ENCODE measurements at places on chromosomes 2 and 18.
A peak's percentile ranks its signal among the peaks of the same experiment; 100 is the strongest.

GRCh38 chr18:55777666-55778304, 189.8 kb upstream of the TCF4 start:
- DNase-seq: no peak

DNA sequence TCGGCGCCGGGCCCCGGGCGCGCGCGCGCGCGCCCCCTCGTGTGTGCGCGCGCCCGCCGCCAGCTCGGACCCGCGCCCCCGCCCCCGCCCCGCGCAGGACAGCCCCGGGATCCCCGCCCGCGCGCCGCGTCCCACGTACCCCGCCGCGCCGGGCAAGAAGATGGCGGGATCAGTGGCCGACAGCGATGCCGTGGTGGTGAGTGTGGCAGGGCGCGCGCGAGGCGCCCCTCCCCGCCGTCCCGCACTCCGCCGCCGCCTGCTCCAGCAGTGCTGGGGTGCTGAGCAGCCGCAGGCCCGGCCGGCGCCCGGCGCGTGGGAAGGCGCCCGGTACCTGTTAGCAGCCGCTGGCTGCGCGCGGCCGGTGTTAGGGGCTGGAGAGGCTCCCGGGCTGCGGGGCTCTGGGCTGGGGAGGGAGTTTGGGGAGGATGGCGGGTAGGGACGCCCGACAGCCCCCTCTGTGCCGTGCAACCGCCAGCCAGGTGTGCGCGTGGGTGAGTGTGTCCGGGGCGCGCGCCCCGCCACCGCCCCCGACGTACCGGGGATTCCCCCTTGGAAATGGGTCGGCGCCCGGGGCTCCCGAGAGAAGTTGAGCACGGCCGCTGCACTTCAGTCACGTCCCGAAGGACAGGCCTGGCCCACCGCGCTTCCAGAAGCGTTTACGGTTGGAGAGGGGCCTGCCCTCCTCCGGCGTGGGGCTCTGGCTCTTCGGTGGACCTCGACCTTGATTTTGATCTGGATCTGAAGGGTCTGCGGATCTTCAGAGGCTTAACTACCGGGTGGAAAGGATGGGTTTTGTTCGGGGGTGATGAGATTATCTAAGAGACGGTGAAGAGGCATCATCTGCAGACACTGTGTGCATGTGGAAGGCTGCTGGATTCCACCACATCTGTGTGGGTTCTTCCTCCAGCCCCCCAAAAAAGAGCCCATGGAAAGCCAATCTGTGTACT, 697 bp downstream of the LGALSL start:
- DNase-seq: peak; percentile 96

GRCh38 chr2:119023534-119023933, 81.5 kb downstream of the MARCO start:
- no peak for DNase-seq

GRCh38 chr2:12407160-12407559, 309.6 kb upstream of the TRIB2 start:
- DNase-seq: no peak

- no peak for DNase-seq
Observed at GRCh38 chr18:68056936-68057335, 540.4 kb upstream of the DSEL start.

GRCh38 chr2:3199627-3200345, 177.8 kb downstream of the EIPR1 start:
- no peak for DNase-seq

DNA sequence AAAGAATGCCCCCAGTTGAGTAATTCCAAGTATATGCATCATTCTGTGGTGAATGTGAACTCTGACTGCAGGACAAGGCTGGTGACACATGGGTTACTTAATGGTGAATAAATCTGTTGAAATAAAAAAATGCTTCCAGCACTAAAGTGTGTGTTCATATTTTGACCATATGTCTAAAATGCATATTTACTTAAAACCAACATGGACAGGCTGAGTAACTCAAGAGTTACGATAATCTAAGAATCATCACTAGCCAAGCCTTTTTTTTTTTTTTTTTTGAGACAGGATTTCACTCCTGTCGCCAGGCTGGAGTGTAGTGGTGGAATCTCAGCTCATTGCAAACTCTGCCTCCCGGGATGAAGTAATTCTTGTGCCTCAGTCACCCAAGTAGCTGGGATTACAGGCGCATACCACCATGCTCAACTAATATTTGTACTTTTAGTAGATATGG, 47.1 kb upstream of the CCBE1 start:
- DNase-seq: no peak

DNA sequence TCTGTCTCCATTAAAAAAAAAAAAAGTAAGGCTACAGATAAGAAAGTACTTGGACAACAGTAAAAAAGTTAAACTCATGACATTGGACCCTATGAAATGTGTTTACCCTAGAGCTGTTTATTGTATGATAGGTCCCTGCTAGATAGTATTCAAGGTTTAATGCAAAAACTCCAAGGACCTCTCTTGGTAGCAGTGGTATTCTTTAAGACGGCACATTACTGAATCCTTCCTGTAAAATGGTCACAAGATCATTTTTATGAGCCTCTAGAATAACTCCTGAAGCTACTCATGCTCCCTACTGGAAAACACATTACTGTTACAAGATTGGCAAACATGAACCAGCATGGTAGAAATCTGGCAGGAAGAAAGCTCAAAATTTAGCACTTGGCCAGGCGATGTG, 38.8 kb downstream of the GALM start:
- DNase-seq: no peak

GRCh38 chr2:225270861-225271260, 128.6 kb upstream of the NYAP2 start:
- DNase-seq: peak; percentile 19

GRCh38 chr2:227423656-227424499, 36.1 kb upstream of the SCYGR1 start:
- DNase-seq: no peak

- DNase-seq: no peak
Observed at GRCh38 chr2:46943881-46944798, 28.5 kb upstream of the MCFD2 start.

DNA sequence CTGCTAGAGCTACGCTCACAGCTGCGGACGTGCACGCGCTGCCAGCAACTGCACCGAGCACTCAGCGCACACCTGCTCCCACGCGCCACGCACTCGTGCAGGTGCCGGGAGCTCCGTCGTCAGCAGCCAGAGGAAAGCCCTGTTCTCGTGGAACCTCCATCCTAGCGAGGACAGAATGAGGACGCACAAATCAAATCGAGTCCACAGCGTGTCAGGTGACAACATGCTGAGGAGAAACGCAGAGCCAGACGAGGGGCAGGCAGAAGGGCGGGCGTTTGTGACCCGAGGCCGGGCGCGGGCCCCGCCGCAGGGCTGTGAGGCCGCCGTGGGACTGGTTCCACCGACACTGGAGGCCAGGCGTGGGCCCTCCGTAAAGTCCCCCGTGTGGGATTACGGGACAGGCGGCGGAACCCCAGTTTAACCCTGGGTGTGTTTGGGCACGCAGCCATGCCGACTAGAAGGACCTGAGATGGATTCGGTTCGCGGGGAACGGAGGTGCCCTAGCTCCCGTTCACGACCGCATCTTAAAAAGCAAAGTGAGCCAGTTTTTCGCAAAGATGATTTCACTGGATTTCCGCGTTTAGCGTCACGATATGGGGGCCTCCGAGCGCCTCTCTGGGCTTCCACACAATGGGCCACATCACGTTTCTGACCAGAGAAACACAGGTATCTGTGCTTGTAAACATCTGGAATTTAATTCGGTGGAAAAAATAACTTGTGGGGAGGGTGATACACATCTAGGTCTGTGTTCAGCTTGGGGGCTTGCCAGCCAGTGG, 26.9 kb upstream of the ALKAL2 start:
- DNase-seq: no peak

- no peak for DNase-seq
Observed at GRCh38 chr2:145344076-145344724, 824.3 kb upstream of the ZEB2 start.

- peak; percentile 39 for DNase-seq
Observed at GRCh38 chr2:158984604-158985135, 16.2 kb downstream of the TANC1 start.

DNA sequence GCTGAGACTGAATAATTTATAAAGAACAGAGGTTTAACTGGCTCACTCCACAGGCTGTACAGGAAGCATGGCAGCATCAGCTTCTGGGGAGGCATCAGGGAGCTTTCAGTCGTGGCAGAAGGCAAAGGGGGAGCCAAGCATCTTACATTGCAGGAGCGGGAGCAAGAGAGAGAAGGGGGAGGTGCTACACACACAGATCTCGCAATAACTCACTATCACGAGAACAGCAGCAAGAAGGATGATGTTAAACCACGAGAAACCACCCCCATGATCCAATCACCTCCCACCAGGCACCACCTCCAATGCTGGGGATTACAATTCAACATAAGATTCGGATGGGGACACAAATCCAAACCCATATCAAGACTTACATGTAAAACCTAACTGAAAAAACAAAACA, 17.8 kb upstream of the MATN3 start:
- no peak for DNase-seq

DNA sequence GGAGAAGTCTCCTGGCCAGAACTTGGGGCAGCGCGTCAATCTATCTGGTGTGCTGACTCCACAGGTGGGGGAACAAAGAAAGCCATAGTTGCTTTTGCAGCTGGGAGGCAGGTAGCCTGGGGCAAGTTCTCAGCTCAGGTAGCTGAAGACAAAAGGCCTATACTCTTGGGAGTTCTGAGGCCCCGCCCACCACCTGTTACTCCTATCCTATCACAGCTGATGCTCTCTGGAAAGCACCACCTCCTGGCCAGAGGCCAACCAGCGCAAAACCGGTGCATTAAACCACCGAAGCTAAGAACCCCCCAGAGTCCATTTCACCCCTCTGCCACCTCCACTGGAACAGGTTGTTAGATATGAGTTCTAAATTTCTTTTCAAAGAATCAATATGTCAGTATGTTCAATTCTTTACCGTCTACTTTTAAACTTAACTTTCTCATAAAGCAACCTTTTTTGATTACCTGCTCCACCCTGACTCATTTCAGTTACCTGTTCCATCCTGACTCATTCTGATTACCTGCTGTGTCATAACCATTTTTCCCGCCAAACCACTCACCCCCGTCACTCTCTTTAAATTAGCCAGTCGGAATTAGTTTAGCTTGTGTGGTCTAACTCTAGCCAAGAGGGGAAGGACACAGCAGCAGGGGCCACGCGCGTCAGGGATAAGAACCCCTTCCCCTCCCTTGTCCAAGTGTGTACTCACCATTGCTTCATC, 43.4 kb downstream of the UPP2 start:
- no peak for DNase-seq

GRCh38 chr2:190500054-190500502, 34.4 kb downstream of the NEMP2 start:
- no peak for DNase-seq

- DNase-seq: no peak
Observed at GRCh38 chr2:102630458-102630857, 11.1 kb downstream of the SLC9A2 start.

GRCh38 chr2:225293638-225294037, 105.9 kb upstream of the NYAP2 start:
- DNase-seq: no peak

GRCh38 chr2:48312126-48312525, 217.8 kb upstream of the STON1 start:
- DNase-seq: no peak

DNA sequence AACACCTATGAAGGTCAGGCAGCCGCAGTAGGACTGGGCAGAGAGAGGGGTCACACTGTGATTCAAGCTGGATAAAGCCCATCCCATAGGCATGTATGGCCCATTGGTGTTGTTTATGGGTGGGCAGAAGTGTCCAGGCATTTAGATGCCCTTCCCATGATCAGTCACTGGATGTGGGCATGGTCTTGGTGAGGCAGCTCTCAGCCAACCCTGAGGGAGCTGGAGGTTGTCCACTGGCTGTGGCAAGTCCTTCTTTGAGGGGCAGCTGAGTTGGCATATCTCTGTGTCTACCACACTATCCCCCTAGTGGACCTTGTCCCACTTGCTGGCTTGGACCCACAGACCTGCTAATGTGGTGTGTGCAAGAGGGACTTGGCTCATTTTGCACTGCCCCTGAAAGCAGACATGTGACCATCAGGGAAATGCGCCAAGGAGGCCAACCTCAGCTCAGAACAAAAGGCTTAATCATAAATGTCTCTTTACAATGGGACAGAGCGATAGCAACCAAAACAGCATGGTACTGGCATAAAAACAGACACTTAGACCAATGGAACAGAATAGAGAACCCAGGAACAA, 82.0 kb downstream of the TMEM17 start:
- DNase-seq: no peak

- no peak for DNase-seq
Observed at GRCh38 chr2:15510552-15510951, 50.6 kb downstream of the NBAS start.

DNA sequence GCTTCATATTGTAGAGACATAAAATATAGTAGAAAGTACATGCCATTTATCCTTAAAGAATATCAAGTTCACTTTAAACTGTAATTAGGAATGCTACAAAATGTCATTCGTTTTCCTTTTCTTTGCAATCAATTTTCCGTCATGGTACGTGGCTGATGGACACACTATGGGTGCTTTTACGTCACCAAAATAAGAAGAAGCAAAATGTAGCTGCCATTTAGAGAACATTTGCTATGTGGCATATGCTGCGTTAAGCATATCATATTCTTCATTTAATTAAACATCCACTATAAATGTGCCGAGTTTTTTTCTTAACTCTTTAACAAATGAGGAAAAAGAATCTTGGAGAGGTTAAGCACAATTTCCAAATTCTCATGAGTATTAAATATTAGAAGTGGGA, 1358.5 kb upstream of the NXPH2 start:
- DNase-seq: no peak

GRCh38 chr2:182193291-182193690, 207.6 kb downstream of the PPP1R1C start:
- DNase-seq: no peak

- DNase-seq: no peak
Observed at GRCh38 chr2:102073168-102073724, 69.3 kb upstream of the IL1R1 start.

GRCh38 chr18:12027046-12027445, 45.7 kb downstream of the IMPA2 start:
- no peak for DNase-seq

DNA sequence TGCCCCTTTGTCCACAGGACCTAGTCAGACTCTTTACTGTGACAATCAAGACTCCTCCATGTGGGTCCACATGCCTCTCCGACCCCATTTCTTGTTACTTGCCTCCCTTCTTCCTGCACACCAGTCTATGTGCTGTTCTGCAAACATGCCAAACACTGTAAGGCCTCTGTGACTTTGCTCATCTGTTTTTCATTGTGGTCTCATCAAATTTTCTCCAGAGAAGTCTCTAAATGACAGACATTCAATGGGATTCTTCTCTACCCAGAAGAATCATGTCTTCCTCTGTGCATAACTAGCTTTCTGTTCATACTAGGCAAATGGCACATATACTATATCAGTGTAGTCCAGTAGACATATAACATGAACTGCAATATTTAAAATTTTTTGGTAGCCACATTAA, 43.0 kb upstream of the KCNE4 start:
- DNase-seq: no peak

- peak; percentile 34 for DNase-seq
Observed at GRCh38 chr2:162073888-162074631, at the start of gene DPP4. Gene DPP4, minus strand, starts transcription at chr2:162074215. Its CDS starts 234 bp downstream, at chr2:162073981.

DNA sequence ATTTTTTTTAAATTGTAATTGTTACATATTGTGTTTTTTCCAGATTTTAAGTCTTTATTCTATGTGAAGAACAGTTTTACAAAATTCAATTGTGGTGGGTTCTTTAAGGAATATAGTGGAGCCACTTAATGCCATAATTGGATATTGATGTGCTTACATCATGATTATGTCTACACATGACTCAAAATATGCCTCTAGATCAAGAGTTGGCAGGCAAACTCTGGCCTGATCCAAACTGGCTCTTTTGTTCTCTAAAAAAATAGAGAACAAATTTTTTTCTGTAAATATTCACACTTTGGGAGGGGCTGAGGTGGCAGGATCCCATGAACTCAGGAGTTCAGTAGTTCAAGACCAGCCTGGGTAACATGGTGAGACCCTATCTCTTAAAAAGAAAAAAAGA, 8.3 kb downstream of the EHBP1 start:
- DNase-seq: no peak
